ENCODE measurements at places on chromosomes 5 and 9.
A peak's percentile ranks its signal among the peaks of the same experiment; 100 is the strongest.

DNA sequence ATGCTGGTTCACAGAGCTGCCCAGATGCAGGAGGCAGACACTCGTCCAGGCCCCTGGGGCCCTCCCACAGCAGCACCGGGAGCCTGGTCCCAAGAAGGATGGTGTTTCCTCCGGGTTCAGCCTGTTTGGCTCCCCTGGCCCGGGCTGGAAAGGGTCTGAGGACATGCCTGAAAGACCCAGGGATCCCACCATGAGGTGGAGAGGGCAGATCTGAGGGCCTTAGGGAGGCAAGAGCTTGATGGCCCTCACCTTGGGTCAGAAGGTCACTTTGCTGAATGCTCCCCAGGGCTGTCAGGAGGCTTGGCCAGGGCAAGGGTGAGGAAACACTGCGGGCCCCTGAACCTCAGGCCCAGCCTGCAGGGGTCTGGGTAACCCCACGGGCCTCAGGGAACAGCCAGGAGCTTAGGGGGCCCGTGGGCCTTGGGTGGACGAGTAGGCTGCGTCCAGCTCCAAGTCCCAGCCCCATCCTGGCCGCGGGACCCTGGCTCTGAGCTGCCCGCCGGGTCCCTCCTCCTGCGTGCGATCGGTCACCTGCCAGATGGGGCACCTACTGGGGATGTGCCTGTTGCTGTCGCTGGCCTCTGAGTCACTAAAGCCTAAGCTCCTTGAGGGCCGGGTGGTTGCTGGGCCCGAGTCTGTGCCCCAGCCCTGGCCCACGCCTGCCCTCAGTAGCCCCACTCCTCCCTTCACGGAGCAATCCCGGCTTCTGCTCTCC is 106.2 kb downstream of the ZNF354C start:
- DNase-seq, result no peak

GRCh38 chr5:1312206-1312605 is 17.3 kb upstream of the TERT start:
- no peak for DNase-seq

GRCh38 chr5:149646564-149646963 is 65.3 kb downstream of the ARHGEF37 start:
- DNase-seq, result peak; percentile 29

DNA sequence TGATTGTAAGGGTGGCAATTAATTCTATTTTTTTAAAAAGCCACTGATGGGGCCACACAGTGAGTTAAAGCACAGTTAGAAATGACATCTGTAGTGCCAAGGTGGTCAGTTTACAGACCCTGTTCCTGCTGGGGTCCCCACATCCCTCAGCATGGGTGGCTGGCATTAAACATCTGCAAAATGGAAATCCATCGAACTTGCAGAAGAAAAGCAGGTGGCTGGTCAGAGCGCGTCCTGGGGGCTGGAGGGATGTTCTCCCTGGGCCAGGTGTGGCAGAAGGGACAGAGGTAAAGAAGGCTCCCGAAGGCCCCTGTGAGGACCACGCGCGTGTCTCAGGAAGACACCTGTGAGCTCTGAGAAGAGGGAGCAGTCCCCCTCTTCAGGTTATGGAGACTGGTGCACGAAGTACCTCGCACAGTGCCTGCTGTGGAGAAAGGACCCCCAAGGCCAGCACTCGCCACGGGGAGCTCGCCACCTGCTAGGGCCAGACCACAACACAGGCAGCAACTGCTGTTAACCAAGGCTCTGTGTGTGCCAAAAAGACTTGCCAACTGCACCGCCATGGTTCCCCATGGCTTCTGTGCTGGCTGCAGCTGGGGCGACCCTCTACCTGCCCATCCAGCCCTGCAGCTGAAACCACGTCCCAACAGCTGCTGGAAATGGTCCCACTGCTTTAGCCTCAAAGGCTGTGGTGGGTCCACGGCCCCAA is 65.2 kb downstream of the RASGEF1C start:
- no peak for DNase-seq

GRCh38 chr9:935348-935965 is 41.0 kb upstream of the DMRT3 start:
- DNase-seq, result peak; percentile 1

GRCh38 chr9:110465190-110465589 is 114.4 kb downstream of the SVEP1 start:
- DNase-seq, result no peak

- DNase-seq, result no peak
Measured at GRCh38 chr9:90793729-90794128, 7.9 kb upstream of the SYK start.

DNA sequence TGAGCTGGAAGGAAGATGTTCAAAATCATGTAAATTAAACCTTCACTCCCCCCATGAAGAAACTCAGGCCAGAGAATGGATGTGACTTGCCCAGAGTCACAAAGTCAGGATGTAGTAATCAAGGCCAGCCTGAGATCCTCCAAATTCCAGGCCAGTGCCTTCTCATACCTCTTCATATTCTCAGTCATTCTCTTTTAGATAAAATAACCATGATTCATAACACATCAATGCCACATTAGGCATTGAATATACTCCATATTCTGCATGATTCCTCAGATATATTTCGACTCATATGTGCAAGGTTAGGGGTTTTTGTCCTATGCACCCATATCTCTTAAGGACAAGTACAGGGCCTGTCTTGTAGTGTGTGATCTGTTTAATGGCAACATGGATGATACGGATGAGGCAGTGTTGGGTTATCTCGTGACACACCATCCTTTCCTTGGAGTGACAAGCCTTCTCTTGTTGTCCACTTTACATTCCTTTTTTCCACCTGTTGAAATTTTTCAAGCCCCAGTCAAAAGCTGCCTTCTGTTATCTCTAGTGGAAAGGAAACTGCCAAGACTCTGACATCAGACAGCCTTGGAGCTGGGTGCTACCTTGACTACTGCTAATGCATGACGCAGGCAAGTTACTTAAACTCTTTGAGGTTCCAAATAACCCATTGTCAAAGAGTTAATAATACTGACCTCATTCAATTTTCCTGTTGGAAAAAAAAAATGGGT is 227.5 kb upstream of the NR4A3 start:
- DNase-seq, result no peak

DNA sequence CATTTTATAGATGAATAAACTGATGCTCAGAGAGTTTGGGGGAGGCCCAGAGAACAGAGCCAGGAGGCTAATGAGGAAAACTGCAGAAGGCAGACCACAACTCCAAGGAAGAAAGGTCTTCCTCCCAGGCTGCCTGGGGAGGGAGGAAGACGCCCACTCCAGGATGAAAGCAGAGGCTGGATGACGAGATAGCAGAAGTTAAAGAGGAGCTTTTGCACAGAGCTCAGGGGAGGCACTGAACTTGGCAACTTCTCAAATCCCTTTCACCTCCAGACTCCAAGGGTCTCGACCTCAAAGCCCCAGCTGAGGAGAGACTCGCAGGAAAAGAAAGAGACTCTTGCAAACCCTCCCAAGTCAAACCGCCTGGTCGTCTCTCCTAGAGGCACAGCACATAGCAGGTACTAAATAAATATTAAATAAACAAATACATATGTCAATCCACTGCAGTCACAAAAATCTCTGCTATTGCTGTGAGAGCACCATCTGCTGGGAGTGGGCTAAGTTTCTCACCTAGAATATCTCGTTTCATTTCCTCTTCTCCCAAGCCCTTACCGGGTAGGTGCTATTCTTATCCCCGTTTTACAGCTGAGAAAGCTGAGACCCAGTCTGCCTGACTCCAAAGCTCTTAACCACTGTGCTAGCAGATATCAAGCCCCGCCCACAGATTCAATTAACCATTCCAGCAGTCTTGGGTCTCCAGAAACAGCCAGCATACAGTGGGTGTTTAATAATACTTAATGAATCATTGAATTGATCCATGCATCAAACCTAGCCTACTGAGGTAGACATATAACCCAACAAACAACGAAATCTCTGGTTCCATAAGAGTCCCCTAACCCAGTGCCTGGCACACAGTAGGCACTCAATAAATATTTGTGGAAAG is 97.8 kb upstream of the HAND1 start:
- peak; percentile 21 for DNase-seq

DNA sequence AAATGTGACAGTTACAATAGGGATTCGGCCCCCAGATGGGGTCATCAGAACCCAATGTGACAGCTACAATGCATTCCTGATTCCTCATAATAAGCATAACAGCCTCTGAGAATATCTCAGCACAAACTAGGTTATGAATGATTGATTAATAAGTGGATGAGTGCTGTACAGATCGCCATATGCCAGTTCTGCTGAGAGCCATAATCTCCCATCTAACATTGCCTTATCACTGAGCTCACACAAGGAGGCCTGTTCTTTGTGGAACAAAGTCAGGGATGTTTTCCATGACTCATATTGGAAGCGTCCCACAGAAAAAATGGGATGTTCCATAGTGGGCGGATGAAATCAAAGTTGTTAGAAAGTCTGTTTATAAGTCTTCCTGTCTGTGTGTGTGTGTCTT is 89.6 kb downstream of the KIF4B start:
- DNase-seq, result no peak

DNA sequence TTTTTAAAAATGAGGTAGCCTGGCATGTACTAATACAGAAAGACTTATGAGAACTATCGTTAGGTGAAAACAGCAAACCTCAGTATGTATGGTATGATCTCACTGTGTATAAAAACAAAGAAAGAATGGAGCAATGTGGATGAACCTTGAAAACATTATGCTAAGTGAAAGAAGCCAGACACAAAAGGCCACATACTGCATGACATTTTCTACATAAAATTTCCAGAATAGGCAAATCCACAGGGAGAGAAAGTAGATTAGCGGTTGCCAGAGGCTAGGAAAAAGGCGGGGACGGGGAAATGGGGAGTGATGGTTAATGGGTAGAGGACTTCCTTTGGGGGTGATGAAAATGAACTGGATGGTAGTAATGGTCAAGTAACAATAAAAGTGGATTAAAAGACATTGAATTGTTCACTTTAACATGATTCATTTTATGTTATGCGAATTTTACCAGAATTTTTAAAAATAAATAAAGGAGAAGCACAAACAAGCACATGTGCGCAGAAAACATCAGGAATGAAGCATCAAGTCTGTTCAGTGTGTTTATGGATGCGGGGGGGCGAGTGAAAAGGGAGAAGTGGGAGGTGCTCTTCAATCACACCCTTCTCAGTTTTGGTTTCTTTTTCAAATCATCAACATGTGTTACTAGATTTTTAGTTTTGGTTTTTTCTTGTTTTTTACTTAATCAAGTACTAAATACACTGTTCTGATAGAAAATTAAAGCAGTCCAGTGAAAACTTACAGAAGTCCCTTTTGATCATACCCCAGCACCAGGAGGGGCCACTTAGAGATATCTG is 16.3 kb downstream of the ROR2 start:
- DNase-seq, result peak; percentile 77

- DNase-seq, result no peak
Measured at GRCh38 chr9:134041649-134041962, 16.3 kb downstream of the BRD3OS start.

- DNase-seq, result peak; percentile 43
Measured at GRCh38 chr9:12955510-12956163, 180.8 kb downstream of the LURAP1L start.

DNA sequence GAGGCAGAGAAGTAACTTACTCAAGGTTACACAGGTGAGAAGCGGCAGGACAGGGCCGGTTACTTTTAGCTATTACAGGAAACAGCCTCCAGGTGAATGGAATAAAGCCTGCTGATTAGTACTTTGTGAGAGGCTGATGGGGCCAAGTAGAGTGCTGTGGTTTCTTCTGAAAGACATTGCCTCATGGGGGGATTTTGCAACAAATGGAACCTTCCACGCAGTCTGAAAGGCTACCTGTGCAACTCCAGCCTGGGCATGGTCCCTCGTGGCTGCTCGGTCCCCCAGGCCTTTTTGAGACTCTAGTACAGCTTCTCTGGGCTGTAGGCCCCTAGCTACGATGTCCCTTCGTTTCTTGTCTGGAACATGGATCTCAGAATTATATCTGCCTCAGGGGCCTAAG is 2.0 kb downstream of the TMEM268 start:
- no peak for DNase-seq

DNA sequence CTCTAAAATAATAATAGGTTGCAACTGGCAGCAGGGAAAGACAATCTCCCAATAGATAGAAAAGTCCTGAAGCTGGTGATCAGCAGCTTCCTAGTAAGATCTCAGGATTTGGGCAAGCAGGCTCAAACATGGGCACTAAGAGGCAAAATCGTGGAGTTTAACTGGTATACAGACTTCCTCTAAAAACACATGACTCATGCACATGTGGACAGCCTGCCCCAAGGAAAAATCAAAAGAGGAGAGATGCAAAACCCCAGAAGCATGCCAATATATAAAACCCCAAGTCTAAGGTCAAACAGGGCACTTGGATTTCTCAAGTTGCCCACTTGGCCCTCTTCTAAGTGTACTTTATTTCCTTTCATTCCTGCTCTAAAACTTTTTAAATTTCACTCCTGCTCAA is 62.8 kb downstream of the CDKN2A start:
- no peak for DNase-seq

DNA sequence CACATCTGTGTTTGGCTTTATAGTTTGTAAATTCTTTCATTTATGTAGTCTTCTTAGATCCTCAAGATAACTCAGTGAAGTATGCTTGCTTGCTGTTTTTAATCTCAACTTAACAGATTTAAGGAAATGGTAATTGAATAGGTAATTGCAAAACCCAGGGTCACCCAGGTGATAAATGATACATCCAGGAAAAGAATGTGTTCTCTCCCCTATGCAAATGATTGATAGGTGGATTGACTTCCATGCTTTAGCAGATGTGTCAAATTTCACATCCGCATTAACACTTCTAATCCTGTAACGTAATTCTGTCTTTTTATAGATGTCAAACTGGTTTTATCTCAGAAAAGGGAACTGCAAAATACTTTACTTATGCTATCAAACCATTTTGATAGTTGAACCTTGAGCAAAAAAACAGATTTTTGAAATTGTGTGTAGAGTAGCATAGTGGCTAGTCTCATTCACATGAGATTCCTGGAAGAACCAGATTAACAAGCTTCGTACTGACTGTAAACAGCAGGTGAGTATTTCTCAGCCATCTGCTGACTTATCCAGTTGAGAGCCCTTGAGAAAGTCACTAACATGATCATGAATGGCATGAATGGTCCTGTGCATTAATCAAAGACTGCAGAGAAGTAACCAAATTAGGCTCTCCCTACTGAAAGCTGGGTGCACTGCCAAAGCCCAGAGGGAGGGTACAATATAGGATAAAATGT is 86.7 kb upstream of the PAM start:
- DNase-seq, result no peak

GRCh38 chr9:16653491-16654399 is 216.7 kb downstream of the BNC2 start:
- DNase-seq, result peak; percentile 37

DNA sequence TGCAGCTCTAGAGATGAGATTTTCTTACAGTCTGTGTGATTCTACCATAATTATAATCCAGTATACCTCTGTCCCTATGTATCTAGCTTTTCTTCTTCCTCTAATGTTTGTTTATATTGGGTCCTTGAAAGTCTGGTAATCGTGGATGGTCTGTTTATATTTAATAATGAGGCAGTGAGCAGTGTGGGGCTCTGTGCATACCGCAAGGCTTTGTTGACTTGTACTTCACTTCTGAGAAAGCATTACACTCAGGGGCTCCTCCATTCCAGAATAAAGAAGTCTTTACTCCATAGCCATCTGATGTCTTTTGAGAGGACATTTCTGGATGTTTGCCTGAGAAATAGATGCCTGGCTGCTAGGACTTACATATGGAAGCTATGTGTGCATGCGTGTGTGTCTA is 4.5 kb upstream of the MPDZ start:
- peak; percentile 45 for DNase-seq

GRCh38 chr9:97759581-97760288 is 62.6 kb upstream of the XPA start:
- no peak for DNase-seq

GRCh38 chr9:112103405-112103804 is 71.7 kb downstream of the SUSD1 start:
- no peak for DNase-seq
